HFFc6 (cell line): ENCODE measurements at places on chromosomes 11 and 22. TPM values are rescaled to one million over a fixed set of nuclear protein-coding genes. Genes with fewer than 3 reads are reported as not detected.

GRCh38 chr22:29948385-29948769 lies 65.4 kb downstream of the MTMR3 start:
- H3K4me3 ChIP-seq = peak overlapping the region; percentile 24; the same call in 1 of the 2 replicates
- peaks cover 61% of the 10 kb centered on the region for H3K4me1 ChIP-seq
- no peaks in the 10 kb centered on the region for H3K27me3 ChIP-seq
- peak overlapping the region; percentile 19; the same call in 1 of the 2 replicates for H3K27ac ChIP-seq

DNA sequence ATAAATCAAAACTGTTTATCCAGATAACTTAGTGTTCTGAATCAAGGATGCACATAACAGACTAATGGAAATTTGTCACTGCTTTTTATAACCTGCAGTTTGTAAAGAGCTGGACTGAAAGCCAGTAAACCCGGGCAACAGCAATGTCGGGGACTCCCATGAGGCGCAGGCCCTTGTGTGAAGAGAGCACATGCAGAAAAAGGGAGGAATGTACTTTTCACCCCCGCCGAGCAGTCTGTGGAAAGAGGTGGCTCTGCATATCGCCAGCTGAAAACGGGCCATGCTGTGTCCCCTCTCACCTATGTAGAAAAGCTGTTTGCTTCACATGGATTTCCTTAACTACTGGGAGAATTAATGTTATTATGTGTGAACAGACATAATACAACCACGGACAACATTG lies 291.2 kb downstream of the CADM1 start:
- no peaks in the 10 kb centered on the region; the same call in 1 of the 2 replicates for H3K36me3 ChIP-seq
- no peaks in the 10 kb centered on the region for H3K27me3 ChIP-seq
- DNase-seq = no peak
- no peak overlapping the region for H3K4me3 ChIP-seq

GRCh38 chr11:130457623-130458409 lies 9.4 kb downstream of the ADAMTS15 start:
- H3K27ac ChIP-seq = no peak overlapping the region
- no peak for DNase-seq
- H3K27me3 ChIP-seq = peaks cover 34% of the 10 kb centered on the region
- no peak overlapping the region for H3K4me3 ChIP-seq

DNA sequence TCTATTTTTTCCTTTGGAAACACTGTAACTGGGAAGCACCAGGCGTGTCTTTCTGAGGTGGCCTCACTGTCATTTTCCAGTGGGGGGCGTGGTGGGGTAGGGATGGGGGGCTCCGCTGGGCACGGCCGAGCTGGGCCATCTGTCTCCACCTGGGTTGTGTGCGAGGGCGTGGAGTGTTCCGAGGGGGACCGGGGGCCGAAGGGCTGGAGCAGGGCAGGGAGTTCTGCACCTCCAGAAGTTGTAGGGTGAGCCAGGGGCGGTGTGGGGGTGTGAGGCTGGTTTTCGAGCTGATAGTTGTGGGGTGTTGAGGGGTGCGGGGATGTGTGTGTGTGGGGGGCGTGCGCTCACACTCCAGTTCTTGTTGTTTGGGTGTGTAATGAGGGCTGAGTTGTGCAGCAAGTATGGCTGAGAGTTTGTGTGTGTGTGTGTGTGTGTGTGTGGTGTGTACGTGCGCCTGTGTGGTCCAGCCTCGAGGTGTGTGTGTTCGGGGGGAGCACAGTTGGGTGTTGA lies 10.8 kb downstream of the YPEL4 start:
- peaks cover 48% of the 10 kb centered on the region for H3K4me1 ChIP-seq
- no peak for DNase-seq
- H3K36me3 ChIP-seq = peaks cover 24% of the 10 kb centered on the region

DNA sequence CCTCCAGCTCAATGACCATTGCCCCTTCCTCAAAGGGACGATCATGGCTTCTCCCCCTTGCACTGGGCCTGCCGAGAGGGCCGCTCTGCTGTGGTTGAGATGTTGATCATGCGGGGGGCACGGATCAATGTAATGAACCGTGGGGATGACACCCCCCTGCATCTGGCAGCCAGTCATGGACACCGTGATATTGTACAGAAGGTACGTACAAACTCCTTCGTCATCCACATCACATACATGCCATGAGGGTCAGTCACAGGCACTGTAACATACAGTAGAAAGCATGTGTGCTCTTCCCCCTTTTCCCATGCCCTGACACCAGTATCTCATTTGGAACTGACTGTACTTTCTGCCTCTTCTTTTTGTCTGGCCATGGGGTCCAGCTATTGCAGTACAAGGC lies 4.0 kb downstream of the TAF10 start:
- H3K27ac ChIP-seq = no peak overlapping the region; the same call in 1 of the 2 replicates
- peaks cover 45% of the 10 kb centered on the region for H3K4me1 ChIP-seq
- no peak for DNase-seq
- H3K27me3 ChIP-seq = peaks cover 2% of the 10 kb centered on the region
- H3K4me3 ChIP-seq = no peak overlapping the region

- peak overlapping the region; percentile 82 for H3K4me3 ChIP-seq
- peaks cover 5% of the 10 kb centered on the region; the same call in 1 of the 2 replicates for H3K36me3 ChIP-seq
- H3K27ac ChIP-seq = no peak overlapping the region
- peaks cover 12% of the 10 kb centered on the region for H3K27me3 ChIP-seq
Observed at GRCh38 chr22:46150655-46151477, 540 bp downstream of the PPARA start.

- peaks cover 25% of the 10 kb centered on the region for H3K4me1 ChIP-seq
- no peak for DNase-seq
- H3K4me3 ChIP-seq = no peak overlapping the region
- H3K27me3 ChIP-seq = no peaks in the 10 kb centered on the region; the same call in 1 of the 2 replicates
- peaks cover 37% of the 10 kb centered on the region for H3K36me3 ChIP-seq
Observed at GRCh38 chr11:70325824-70326223, 55.3 kb downstream of the PPFIA1 start.

GRCh38 chr11:67056267-67057204 lies at the start of gene RHOD:
RHOD (plus strand) TSS chr11:67056847; CDS start chr11:67056903, 56 bp downstream.
- H3K4me1 ChIP-seq = peaks cover 27% of the 10 kb centered on the region
- H3K36me3 ChIP-seq = no peaks in the 10 kb centered on the region; the same call in 1 of the 2 replicates
- peaks cover 14% of the 10 kb centered on the region for H3K27me3 ChIP-seq
- H3K4me3 ChIP-seq = peak within 1 kb of the TSS; percentile 81
- peak within 1 kb of the TSS; percentile 74 for H3K27ac ChIP-seq

DNA sequence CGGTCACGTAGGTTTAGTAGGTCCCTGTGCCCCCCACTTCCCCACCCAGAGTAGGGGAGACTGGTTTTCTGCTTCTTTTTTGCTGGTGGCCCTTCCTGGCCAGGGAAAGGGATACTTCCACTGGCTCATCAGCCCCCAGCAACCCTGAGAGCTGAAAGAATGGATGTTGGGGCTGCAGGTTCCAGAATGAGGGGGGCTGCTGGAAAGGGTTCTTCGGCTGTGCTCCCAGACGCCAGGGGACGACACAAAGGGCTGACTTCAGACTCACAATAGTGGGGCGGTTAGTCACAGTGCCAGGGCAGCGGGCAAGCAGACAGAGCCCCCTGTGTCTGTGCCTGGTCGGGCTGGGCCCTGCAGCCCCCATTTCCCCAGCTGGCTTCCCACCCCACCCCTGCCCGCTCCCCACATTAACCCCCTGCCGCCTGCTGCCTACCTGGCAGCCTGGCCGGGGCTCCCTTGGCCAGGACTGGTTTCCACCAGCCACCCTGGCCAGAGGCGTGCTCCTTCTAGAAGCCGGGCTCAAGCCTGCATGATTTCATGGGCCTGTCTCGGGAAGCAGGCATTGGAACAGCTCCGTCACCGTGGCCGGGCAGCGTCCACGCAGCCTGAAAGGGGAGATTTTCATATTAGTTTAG lies 79.1 kb upstream of the WNT7B start:
- no peaks in the 10 kb centered on the region; the same call in 1 of the 2 replicates for H3K36me3 ChIP-seq
- no peak for DNase-seq
- peak overlapping the region; percentile 87 for H3K4me3 ChIP-seq
- peak overlapping the region; percentile 91 for H3K27ac ChIP-seq
- H3K4me1 ChIP-seq = peaks cover 76% of the 10 kb centered on the region
- H3K27me3 ChIP-seq = peaks cover 3% of the 10 kb centered on the region

DNA sequence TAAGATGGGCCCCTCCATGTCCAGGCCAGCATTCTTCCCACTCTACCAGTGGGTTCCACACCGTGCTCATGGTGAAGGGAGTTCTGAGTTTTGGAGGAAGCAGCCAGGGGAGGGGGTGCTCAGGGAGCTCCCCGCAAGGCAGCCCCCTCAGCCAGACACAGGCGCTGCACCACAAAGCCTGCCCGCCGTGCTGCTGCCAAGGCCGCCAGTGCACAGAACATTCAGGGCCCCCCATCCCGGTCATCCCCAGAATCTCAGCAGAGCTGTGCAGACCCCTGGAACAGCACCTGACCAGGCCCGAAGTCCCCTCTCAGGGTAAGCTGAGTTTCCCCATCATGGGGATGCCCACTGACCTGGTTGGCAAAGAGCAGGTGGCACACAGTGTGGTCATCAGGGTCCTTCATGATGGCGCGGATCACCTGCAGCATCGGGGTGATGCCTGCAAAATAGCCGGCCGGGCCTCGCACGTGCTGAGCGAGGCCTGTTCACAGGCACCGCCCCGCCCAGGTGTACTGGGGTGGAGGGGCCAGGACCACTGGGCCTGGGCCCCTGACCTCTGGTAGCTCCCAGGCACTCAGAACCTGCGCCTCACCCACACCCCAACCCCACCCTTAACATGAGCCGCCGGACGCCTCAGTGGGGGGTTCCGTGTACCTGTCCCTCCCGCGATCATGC lies 12.4 kb upstream of the POLDIP3 start:
- H3K36me3 ChIP-seq = peaks cover 16% of the 10 kb centered on the region
- no peak overlapping the region for H3K4me3 ChIP-seq
- no peak overlapping the region for H3K27ac ChIP-seq
- no peak for DNase-seq
- H3K4me1 ChIP-seq = peaks cover 8% of the 10 kb centered on the region

- no peaks in the 10 kb centered on the region for H3K4me1 ChIP-seq
- no peak overlapping the region for H3K27ac ChIP-seq
- H3K4me3 ChIP-seq = no peak overlapping the region
- no peaks in the 10 kb centered on the region for H3K36me3 ChIP-seq
- H3K27me3 ChIP-seq = peaks cover 20% of the 10 kb centered on the region
- DNase-seq = no peak
Observed at GRCh38 chr11:32259641-32260081, 168.8 kb downstream of the RCN1 start.

DNA sequence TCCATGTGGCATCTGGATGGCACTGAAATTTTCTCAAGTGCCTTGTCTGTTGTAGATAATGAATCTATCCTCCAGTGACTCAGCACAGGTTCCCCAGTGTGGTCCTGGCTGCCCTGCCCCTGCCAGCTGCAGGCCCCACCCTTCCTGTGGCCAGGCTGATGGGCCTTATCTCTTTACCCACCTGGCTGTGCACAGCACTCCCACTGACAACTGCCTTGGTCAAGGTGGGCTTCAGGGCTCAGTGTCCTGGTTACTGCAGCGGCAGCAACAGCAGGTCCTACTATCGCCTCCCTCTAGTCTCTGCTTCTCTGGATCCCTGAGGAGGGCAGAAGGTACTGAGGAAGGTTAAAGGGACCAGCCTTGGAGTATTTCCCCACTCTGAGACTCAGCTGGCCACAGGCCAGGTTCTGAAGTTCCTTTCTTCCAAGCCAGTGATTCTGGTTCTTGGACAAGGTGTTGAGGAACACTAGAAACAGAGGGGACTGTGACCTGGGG lies 3.1 kb downstream of the HMBS start:
- H3K4me3 ChIP-seq = no peak overlapping the region
- H3K27ac ChIP-seq = peak overlapping the region; percentile 31; the same call in 1 of the 2 replicates

DNA sequence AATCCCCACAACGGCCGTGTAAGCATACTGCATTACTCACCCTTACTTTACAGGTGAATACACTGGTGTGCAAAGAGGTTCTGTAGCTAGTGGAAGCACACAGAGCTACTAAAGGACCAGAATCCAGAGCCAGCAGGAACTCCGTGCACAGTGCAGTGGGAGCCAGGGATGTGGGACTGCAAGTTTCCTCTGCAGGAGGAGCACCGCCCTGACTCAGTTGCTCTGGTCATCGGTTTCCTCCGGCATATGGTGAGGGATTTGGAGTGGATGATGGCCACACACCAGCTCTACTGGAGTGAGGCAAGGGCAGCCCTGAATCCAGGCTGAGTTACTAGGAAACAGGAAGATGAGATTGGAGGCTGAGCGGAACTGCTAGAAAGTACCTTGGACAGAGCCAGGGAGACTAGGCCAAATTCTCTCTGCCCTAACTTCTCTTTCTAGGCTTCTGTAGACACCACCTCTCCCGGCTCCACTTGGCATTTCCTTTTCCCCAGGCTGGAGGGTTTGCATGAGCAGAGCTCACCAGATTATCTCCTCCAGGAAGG lies 18.2 kb upstream of the C22orf42 start:
- H3K4me1 ChIP-seq = no peaks in the 10 kb centered on the region
- no peak overlapping the region for H3K27ac ChIP-seq
- H3K27me3 ChIP-seq = peaks cover 24% of the 10 kb centered on the region
- no peaks in the 10 kb centered on the region for H3K36me3 ChIP-seq
- H3K4me3 ChIP-seq = no peak overlapping the region
- no peak for DNase-seq

DNA sequence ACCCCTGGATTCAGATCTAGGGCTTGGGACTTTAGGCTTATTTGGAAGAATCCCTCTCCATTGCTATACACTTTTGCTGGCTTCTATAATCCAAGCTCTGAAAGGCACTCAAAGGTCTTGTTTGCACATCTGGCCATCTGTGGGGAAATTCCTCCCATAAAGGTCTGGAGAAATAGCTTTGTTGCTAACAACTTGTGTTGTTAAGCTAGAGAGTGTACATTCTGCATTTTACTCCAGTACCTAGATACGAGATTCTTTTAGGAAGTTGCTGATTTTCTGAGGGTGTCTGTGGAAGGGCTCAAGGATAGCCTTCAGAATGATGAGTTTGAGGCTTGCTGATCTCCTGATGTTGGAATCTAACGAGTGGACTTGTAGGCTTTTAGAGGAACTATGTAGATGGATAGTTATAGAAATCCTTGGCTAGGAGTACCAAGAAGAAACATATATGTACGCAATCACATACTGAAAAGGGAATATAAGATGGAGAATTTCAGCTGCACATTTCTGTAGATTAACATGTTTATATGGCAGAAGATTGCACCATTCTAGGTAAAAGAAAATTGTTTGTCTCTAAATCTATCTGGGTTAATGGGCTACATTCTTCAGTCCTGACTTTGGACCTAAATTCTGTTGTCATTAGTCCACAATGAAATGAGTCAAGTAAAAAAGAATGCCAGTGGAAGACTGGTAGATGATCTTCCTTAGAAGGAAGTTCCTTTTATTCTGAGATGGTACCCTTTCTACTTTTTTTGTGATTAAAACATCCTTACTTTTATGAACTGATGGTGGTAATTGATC lies 51.0 kb downstream of the UBASH3B start:
- no peaks in the 10 kb centered on the region for H3K27me3 ChIP-seq
- peak; percentile 87 for DNase-seq
- H3K4me1 ChIP-seq = peaks cover 86% of the 10 kb centered on the region
- H3K27ac ChIP-seq = peak overlapping the region; percentile 95

The DGCR2 gene
- 51.2 to 55.9 TPM (median 51.9 TPM) in 3 replicates for total RNA-seq

The TRIM48 gene
- not detected in 3 replicates for total RNA-seq

The OR2D2 gene
- total RNA-seq = not detected in 3 replicates

The OR10D3 gene
- total RNA-seq = not detected in 3 replicates

The NAALAD2 gene
- 0.13 and 0.20 TPM in 2 replicates for total RNA-seq

The ROM1 gene
- total RNA-seq = 2.3 to 4.0 TPM (median 3.1 TPM) in 3 replicates

The SSTR3 gene
- not detected in 3 replicates for total RNA-seq

The SESN3 gene
- total RNA-seq = 0.09 to 0.17 TPM (median 0.12 TPM) in 3 replicates
